ENCODE measurements at places on chromosomes 1 and 21. TPM values are rescaled to one million over a fixed set of nuclear protein-coding genes. Genes with fewer than 3 reads are reported as not detected.

Gene KCNT2
- total RNA-seq, result not detected

Gene SPRR4
- total RNA-seq, result not detected

Gene OR2L2
- total RNA-seq, result 0.07 TPM

Gene KRTAP13-1
- total RNA-seq, result not detected

Gene ESRRG
- total RNA-seq, result not detected

Gene PRELP
- not detected for total RNA-seq

Gene ODR4
- 19.0 TPM for total RNA-seq

Gene C1orf116
- not detected for total RNA-seq

Gene ERRFI1
- total RNA-seq, result 0.66 TPM

Gene GNAT2
- 0.15 TPM for total RNA-seq

Gene LYPD8
- not detected for total RNA-seq

Gene MFSD2A
- total RNA-seq, result 6.0 TPM

Gene DNAJC16
- total RNA-seq, result 21.6 TPM

Gene DEPDC1
- total RNA-seq, result 13.7 TPM

Gene GPR25
- total RNA-seq, result not detected

Gene PPM1J
- total RNA-seq, result 0.10 TPM

Gene CD1E
- total RNA-seq, result not detected

Gene NDC1
- 21.7 TPM for total RNA-seq

Gene ANKRD35
- 0.88 TPM for total RNA-seq

Gene KRTAP22-1
- total RNA-seq, result not detected

Gene MATN1
- 0.17 TPM for total RNA-seq

Gene CD164L2
- not detected for total RNA-seq

Gene SLC9C2
- total RNA-seq, result not detected

Gene AUNIP
- total RNA-seq, result 6.5 TPM

Gene NPR1
- not detected for total RNA-seq

Gene JTB
- total RNA-seq, result 146 TPM

Gene SLC44A5
- total RNA-seq, result not detected

Gene HYI
- total RNA-seq, result 25.1 TPM

Gene APOBEC4
- total RNA-seq, result not detected

Gene UAP1
- total RNA-seq, result 18.0 TPM

Gene ABCA4
- 0.25 TPM for total RNA-seq

Gene CYP4A11
- not detected for total RNA-seq

Gene S100A6
- total RNA-seq, result 410 TPM

Gene ERG
- total RNA-seq, result not detected

Gene SPRR2G
- not detected for total RNA-seq

Gene MMP23B
- total RNA-seq, result 2.3 TPM

Gene TSACC
- total RNA-seq, result not detected

Gene F13B
- total RNA-seq, result not detected

Gene FLG2
- total RNA-seq, result not detected

Gene PLCH2
- total RNA-seq, result 14.0 TPM

Gene CELA2A
- total RNA-seq, result not detected

Measured in T-helper 1 cell treated with Interleukin-12 subunit alpha and Interleukin-12 subunit beta and Interleukin-4 antibody, amounts not matched to agents 30 ng/mL and 1 ng/mL, for 36 hours (primary cell).